Neuronal stem cell (in vitro differentiated cells): ENCODE measurements at places on chromosomes 4 and X.
A peak's percentile ranks its signal among the peaks of the same experiment; 100 is the strongest.

DNA sequence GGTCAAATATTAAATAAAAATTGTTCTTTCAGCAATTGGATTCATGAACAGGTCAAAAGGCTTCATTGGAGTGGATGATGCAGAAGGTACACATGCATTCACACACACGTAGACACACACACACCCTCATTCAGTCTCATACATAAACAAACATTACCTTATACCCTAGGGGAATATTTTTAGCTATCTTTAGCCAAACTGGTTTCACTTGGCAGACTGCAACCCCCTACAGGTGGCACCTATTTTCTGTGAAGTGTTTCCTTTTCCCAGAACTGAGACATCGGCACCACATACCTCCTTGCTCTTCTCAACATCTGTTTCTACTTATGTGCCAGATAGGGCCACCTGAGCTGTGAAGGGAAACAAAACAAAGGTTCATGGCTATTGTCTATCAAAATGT lies 18.5 kb upstream of the KDR start:
- DNase-seq: no peak

DNA sequence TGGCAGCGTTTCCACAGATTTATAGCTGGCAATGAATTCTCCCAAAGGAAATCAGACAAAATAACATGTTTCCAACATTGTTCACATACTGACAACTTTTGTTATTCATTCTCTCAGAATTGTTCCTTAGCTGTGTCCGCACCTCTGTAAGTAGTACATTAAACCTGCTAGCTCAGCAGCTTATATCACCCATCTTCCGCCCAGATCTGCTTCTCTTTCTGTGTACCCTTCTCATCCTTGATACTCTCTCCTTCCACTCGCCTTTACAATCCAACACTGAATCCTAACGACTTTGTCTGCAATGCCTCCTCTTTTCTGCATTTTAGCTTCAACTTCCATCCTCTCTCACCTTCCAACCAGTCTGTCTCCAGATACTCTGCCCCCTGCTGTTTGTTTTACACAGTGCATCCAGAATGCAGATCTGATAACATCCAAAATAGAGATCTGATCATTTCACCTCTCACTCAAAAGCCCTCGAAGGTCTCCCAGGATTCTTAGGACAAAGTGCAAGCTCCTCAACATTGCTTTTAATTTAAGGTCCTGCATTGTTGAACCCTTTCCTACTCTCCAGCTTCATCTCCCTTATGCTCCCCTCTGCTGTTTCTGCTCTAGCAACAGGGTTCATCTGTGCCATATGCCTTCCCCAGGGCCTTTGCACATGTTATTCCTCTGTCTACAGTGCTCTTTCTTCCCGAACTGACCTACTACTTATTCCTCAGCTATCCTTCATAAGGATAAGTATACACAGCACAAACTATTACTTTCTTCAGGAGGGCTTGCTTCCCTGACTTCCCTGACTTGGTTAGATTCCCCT lies 67.3 kb upstream of the VBP1 start:
- peak; percentile 0 for DNase-seq

DNA sequence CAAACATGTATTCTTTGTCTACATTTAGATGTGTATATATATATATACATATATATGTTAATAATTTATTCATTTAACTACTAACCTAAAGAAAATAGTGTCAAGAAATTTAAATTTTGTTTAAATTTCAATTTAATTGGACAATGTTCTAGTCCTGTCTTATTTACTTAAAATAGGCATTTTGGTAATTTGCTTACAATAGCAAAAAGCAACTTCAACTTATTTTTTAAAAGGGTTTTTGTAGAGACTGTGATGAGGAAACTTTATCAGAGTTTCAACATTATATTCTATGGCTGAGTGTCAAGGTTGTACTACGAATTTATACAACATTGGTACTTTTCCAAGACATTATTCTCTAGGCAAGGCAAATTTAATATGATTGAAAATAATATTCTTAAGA lies 212.0 kb upstream of the ARSJ start:
- DNase-seq: no peak

DNA sequence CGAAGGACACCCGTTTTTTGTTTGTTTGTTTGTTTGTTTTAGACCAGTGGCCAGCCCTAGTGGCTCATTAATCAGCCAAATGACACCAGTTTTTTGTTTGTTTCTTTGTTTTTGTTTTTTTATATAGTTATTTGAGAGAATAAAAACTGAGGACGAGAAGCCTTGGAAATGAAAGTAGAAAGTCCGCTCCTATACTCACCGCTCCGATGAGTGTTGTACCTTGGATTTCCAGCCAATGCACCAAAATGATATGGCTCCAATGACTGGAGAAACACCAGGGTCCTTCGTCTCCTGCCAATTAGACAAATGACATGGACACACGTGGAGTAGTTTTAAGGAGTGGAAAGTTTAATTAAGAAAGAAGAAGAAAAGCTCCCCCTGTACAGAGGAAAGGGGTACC lies 87.9 kb downstream of the ZXDA start:
- no peak for DNase-seq

GRCh38 chr4:11857881-11858280 lies 429.2 kb upstream of the HS3ST1 start:
- no peak for DNase-seq

GRCh38 chrX:9865804-9866472 lies 79.7 kb downstream of the SHROOM2 start:
- no peak for DNase-seq

GRCh38 chr4:57109411-57109846 lies 756 bp downstream of the IGFBP7 start:
- DNase-seq: no peak

DNA sequence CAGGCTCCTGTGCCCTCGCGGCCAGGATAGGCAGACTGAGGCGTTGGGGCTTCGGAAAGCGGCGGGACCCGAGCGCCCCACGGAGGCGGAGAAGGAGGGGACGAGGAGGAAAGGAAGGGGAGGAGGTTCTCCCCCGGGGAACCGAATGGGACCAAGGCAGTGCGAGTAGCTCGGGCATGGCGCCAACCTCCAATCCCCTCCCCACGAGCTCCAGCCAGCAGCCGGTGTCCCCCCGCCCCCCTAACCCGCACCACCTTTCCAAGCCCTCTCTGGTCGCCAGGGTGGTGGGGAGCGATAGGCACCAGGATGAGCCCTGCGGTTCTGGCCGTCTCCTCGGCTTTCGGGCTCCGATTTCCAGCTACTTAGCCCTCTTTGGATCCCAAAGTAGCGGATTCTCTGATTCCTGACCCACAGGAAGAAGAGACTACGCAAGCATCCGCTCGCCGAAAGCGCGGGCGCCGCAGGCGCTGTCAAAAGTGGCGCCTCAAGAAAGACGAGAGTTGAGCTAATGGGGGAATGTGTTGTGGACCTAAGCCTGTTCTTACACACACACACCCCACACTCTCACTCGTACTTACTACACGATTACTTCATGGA lies 15.2 kb upstream of the ZIC3 start:
- DNase-seq: no peak

- DNase-seq: no peak
Measured at GRCh38 chr4:24680746-24681448, 96.5 kb upstream of the DHX15 start.

- no peak for DNase-seq
Measured at GRCh38 chr4:187108845-187109244, 385.2 kb upstream of the FAT1 start.

DNA sequence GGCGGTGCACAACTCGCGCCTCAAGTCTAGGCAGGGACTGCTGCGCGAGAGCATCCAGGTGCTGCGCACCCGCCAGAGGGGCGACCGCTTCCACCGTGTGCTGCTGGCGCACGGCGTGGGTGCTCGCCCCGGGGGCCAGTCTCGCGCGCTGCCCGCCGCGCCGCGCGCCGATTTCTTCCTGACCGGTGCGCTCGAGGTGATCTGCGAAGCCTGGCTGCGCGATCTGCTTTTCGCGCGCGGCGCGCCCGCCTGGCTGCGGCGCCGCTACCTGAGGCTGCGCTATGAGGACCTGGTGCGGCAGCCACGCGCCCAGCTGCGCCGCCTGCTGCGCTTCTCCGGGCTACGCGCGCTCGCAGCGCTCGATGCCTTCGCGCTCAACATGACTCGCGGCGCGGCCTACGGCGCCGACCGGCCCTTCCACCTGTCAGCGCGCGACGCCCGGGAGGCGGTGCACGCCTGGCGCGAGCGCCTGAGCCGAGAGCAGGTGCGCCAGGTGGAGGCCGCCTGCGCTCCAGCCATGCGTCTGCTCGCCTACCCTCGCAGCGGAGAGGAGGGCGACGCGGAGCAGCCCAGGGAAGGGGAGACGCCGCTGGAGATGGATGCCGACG lies 1.3 kb downstream of the CHST7 start:
- DNase-seq: no peak

DNA sequence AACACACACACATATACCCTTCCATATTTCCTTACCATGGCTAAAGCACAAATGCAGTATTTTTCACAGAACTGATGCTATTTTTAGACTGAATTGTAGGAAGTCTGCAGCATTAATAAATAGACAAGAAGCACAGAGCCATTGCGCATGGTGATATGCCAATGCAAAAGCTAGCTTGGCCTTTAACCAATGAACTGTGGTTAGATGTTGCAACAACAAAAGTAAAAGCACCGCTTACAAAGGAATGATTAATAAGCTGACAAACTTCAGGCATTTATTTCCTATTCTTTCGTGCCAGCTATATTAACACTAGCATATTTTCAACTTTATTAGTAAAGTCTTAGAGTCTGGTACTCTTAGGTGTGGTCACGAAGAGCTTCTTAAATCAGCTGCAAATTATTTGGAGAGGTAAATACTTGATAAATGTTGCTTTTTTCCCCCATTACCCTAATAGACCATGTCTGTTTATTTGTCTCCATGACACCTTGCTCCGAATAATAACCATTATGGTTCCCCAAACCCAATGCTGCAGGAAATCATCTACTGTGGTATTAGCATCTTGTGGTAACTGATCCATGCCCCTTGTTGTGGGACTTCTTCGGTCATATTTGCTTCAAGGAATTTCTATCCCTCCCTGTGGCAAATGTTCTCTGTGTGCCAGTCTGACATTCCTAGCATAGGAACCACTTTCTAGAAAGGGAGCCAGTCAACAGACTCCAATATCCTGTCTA lies 306.1 kb upstream of the TAPT1 start:
- no peak for DNase-seq

GRCh38 chrX:131764216-131764615 lies 220.3 kb downstream of the OR13H1 start:
- DNase-seq: no peak

GRCh38 chr4:82988323-82988832 lies 22.2 kb downstream of the LIN54 start:
- DNase-seq: no peak

DNA sequence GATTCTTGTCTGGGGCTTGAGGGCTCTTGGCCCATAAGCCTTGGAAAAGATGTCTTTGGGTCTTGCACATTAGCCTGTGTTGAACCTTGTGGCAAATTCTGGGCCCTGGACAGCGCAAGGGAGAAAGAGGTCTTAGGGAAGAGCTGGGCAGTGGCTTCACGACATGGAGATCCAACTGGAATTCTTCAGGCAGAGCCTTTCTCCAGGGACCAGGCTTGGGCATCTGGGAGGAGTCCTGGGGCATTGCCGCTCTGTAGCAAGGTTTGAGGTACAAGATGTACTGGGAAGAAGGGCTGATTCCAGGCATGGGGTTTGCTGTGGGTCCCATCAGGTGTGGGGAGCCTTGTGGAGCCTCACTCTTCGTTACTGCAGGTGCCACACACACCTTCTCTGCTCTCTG lies 104.0 kb upstream of the ACTRT1 start:
- DNase-seq: no peak

DNA sequence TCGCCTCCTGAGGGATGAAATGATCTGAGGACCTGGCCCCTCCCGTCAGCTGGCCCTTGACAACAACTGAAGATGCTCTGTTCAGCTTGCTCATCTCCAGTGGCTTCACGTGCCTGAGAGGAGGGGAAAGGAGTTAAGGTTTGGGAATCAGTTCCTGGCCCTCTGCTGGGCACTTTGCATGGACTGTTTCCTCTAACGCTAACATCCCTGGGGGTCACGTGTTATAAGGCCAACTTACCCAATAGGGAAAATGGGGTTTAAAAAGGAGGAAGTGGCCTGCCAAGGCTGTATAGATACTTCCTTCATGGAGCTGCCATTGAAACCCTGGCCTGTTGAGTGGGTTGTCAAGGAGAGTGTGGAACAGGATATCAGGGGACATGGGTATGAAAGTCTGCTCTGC lies 65.6 kb downstream of the OR13H1 start:
- no peak for DNase-seq

GRCh38 chr4:147785129-147785528 lies 53.2 kb downstream of the ARHGAP10 start:
- DNase-seq: no peak

DNA sequence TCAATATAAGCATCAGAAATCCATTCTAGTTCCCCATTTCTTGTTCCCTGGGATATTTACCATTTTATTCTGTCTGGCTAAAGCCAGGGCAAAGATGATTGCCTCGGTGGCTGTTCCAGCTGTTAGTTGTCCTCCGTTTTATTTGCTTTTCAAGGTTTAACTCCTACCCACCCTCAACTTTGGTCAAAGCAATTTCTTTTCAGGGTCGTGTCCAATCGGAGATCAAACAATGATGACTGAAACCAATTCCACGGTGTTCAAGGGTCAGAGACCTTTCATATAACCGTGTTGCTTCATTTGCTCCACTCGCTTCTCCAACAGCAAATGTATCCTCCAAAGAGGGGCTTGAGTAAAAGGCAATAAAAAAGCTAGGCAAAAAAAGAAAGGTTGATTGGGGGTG lies 193.5 kb upstream of the FTHL17 start:
- no peak for DNase-seq

DNA sequence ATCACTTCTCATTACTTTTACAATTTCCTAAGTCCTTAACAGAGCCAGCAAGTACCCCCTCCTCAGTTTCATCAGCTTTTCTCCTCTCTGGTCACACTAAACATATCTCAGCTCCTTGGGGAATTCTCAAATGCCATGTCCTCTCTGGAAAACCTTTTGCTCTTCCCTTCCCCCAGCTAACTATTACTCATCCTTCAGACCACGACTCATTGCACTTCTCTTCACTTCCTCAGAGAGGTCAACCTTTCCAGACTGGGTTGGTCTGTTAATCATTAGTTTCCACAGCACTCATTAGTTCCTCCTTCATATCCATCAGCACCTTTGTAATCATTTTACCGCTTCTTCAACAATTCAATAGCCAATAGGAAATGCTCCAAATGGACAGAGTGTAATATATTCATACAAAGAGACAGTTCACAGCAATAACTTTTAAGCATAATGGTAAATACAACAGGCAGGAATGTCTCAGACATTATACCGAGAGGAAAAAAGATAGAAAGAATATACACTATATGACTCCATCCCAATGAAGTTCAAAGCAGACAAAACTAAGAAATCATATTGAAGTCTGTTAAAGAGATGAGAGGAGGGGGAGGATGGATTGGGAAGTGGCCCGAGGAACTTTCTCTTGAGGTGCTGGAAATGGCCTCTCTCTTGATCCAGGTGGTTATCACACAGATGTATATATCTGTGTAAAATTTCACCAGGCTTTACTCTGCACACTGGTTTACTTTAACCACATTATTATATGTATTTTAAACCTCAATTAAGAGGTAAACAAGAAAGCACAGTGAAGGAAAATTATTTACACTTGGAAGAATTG lies 39.6 kb downstream of the DDX60L start:
- no peak for DNase-seq

GRCh38 chr4:172982151-172982590 lies 186.4 kb upstream of the GALNT7 start:
- no peak for DNase-seq

- no peak for DNase-seq
Measured at GRCh38 chrX:134526399-134526798, 66.4 kb downstream of the HPRT1 start.

GRCh38 chr4:111814961-111815360 lies 330.3 kb upstream of the FAM241A start:
- no peak for DNase-seq
